SJCRH30 (cell line): ENCODE measurements at places on chromosomes 5 and 9.
A peak's percentile ranks its signal among the peaks of the same experiment; 100 is the strongest.

- DNase-seq, result no peak
Measured at GRCh38 chr5:64534033-64534432, 28.2 kb downstream of the RGS7BP start.

GRCh38 chr9:80957801-80958200 lies 731.5 kb downstream of the TLE1 start:
- peak; percentile 23 for DNase-seq

GRCh38 chr9:133471551-133472276 lies 7.2 kb downstream of the SLC2A6 start:
- DNase-seq, result no peak

DNA sequence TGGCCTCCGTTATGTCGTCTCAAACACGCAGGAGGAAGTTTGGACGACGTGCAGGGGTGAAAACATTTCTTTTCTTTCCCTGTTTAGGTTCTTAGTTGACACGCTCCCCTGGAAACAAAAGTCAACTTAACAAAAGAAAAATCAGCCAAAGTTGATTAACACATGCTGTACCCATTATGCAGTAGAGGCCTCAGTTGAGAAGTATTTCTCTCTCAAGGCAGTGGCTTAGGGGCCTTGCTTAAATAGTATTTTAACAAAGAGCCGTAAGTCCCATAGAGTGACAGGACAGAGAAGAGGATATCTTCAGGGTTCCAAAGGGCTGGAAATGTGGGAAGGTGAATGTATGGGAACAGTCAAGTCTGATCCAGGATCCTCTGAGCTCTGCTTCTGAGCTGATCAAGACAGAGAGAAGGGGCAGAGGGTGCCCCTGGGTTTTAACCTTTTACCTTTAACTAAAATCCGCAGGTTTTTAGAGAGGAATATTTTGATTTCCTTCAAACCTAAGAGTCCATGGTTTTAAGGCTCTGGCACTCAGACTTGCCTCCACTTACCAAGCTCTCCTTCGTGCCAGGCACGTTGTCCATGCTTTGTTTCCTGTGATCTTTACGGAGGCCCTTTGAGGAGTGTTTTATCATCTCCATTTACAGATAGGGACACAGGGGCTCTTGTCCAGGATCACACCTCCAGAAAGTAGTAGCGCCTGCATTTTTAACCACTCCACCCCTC lies 629 bp upstream of the CD74 start:
- DNase-seq, result no peak

DNA sequence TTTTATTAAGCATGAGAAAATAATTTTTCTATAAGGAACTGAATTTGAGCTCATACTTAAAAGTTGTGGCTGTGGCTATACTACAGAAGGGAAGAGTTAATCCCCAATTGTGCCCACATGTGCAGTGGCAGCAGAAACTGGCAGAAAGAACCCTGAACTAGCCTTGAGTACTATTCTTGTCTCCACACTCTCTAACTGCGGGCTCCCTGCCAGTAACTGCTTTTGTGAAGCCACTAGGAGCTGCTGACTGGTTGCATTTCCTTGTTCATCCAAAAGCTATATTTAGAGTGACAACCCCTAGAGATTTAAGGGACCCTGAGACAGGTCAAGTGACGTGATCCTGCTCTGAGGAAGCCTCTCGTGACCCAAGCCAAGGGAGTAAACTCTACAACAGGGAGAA lies 238.6 kb downstream of the ELAVL2 start:
- DNase-seq, result peak; percentile 7

DNA sequence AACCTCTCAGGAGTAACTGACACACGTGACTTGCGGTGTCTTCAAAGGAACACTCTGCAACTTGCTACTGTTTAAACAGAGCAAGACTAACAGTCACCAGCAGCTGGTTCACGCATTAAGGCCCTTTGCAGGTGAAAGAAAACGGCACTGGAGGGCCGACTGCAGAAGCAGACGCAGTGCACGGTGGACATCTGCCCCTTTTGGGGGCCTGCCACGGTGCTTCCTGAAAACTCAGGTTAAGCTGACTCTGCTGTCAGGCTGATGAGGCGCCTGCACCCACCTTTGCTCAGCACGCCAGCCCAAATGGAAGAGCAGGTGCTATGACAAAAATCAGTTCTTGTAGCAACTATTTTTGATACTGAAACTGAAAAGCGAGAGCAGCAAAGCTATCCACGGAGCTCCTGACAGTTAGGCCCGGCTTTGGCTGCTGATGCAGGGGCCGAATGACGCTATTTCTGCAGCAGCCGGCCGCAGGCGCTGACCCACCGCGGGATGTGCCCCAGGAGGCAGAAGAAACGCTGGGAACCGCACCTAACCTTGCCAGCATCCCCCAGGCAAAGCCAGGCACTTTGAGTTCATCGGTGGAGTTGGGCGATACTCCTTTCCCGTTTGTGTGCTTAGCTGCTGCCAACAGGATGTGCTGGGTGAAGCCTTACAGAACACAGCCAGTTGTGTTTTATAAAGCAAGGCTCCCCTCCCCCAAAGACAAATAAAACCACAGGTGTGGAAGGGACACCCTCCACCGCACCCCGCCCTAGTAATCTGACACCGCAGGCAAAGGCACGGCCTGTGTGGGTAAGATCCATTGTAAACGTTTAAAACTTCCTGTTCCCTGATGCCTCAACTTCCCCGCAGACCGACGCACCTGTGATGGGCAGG lies 21.1 kb upstream of the TERT start:
- DNase-seq, result peak; percentile 18

- no peak for DNase-seq
Measured at GRCh38 chr5:133696782-133697507, 84.6 kb upstream of the FSTL4 start.

GRCh38 chr5:135353952-135354721 lies 44.9 kb downstream of the MACROH2A1 start:
- no peak for DNase-seq

GRCh38 chr5:14250748-14251701 lies 107.9 kb downstream of the TRIO start:
- no peak for DNase-seq

DNA sequence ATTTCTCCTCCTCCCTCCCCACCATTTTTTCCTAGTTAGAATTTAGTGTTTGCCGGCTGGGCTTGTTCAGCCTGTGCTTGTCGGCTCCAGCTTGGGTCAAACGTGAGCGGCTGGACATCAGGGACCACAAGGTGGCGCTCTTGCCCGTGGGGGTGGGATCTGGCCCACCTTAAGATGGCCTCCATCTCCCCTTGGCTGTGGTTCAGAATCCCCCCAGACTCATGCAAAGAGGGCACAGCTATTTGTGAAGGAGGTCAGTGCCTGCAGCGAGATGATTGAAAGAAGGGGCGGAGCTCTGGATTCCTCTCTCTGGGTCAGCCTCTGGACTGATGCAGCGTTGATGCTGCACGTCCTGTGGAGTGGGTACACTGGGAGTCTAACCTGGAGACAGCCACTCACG lies 283.3 kb upstream of the TUT7 start:
- DNase-seq, result peak; percentile 58

DNA sequence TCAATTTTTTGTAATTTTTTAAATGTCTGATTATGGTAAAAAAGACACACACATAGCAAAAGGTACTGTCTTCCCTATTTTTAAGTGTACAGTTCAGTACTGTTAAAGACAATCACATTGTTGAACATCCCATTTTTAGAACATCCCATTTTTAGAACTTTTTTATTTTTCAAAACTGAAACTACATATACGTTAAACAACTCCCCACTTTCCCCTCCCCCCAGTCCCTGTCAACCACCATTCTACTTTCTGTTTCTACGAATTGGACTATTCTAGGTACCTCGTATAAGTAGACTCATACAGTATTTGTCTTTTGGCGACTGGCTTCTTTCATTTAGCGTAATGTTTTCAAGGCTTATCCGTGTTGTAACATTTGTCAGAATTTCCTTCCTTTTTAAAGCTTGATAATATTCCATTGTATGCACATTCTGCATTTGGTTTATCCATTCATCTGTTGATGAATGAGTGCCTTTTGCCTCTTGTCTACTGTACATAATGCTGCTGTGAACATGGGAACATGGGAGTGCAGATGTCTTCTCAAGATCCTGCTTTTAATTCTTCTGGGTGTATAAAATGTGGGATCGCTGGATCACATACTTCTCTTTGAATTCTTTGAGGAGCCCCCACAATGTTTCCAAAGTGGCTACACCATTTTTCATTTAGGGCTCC lies 154.0 kb downstream of the PIK3R1 start:
- no peak for DNase-seq

DNA sequence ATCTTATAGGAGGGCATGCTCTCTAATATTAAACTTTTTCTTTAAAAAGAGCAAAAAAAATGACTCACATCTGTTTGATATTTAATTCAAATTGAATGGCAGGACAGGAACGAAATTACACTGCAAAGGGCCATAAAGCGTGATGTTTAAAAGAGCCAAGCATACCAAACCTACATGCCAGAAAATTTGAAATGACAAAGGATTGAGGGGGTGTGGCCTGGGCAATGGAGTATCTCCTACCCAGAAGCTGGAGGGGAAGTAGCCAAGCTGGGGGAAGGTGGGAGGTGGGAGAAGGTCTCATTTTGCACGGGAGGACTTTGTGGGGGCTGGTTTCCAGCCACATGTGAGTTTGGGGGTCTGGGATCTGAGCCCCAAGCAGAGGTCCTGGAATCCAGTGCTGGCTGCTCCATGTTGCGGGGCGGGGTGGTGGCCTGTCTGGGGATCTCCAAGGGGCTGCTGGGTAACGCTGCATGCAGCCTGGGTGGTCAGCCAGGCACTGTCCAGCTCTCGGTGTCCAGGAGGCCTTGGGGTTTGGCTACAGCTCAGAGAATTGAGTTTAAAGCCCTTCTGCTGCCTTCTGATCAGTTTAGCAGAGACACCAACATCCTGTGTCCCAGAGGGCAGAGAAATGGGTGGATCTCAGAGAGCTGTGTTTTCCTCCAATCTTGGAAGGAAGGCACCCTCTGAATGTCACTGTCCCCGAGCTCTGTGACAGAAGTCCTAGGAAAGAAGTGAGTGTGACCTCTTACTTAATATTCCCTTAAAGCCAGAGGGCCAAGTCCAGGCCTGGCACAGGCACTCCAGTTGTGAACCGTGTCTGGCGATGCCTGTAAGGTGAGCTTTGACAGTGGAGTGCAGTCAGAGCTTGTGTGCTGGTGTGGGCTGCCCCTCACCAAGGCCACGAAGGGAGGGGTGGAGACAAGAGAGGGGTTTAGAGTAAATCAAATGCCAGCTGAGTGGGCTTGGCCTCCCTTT lies 7.6 kb downstream of the DCANP1 start:
- no peak for DNase-seq

- DNase-seq, result no peak
Measured at GRCh38 chr5:132253008-132253441, 4.5 kb upstream of the PDLIM4 start.

- DNase-seq, result no peak
Measured at GRCh38 chr5:95930141-95930930, 31.3 kb downstream of the ELL2 start.

GRCh38 chr9:107213080-107213479 lies 70.0 kb upstream of the RAD23B start:
- no peak for DNase-seq

GRCh38 chr9:126482361-126483044 lies 131.2 kb upstream of the LMX1B start:
- DNase-seq, result no peak

DNA sequence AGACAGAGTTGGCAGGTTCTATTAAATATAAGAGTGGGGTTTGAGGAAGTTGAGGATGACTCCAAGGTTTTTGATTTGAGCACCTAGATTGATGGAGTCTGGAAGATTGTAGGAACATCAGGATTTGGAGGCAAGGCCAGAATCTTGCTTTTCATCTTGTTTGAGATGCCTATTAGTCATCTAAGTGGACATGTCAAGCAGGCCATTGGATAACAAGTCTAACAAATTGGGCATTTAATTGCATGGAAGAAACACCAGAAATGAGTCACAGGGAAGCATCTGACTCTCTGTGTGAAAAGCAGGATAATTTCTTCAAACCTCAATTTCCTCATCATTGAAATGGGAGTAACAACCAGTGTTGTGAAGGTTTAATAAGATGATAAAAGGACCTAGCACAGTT lies 53.3 kb upstream of the ARL15 start:
- DNase-seq, result no peak

DNA sequence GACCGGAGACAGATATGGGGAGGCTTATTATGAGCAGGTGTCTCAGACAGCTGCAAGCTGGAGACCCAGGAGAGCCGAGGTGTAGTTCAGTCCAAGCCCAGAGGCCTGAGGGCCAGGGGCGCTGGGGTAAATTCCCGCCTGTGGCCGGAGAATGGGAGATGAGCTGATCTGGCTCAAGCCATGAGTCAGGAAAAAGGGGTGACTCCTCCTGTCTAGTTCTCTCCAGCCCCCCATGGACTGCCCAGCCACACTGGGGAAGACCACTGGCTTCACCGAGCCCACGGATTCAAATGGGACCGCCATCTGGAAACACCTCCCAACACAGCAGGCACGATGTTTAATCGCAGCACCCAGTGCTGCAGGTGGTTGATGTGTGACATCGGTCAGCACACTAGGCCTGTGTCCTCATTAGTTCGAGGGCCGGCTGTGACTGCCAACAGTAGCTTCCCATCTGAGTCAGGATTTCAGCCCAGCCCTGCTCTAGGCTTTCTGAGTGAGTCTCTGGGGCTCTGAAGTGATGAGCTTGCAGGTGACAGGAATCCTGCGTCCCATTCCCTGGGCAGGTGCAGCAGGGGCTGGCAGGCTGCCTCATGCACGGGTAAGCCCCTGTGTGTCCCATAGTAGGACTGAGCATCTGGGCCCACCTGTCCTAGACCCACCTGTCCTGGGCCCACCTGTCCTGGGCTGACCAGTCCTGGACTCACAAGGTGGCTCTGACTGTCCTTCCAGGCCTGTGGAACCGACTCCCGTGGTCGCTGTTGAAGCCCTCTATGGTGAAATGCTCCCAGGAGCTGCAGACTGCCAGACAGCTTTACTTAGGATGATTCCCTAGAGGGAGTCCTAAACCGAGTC lies 49.7 kb downstream of the AHRR start:
- no peak for DNase-seq

DNA sequence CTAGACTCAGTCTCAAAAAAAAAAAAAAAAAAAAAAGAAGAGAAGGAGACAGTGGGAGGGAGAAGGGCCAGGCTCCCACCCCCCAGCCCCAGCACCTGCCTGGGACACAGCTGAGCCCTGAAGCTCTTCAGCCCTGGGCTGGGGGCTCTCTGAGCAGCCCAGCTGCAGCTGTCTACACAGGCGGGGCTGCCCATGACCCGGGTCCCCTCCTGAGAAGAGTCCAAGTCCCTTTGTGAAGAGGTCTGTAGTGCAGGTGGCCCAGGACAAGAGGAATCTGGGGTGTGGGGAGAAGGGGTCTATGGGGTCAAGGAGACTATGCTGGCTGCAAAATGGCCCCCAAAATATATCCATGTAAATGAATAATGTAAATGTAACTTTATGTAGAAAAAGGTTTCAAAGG lies 6.7 kb upstream of the LCN2 start:
- no peak for DNase-seq

- DNase-seq, result no peak
Measured at GRCh38 chr5:124355928-124356327, 390.5 kb downstream of the ZNF608 start.

DNA sequence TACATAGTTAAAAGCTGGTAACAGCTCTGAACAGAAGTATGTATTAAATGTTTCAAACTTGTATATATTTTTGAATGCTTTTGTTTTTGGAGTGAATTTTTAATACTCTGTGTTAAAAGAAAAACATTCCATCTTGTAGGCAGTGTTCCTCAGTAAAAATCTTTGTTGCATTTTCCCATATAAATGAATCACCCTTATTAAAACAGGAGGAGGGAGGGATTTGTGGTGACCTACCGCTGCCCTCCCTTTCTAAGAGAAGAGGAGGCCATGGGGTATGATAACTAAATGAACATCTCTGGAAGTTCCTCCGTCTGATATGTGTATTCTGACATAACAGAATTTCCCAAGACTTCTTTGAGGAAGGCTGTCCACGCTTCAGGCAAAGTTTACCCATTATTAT lies 53.4 kb downstream of the INIP start:
- no peak for DNase-seq

- no peak for DNase-seq
Measured at GRCh38 chr9:112404508-112404932, 24.6 kb downstream of the HSDL2 start.
